ENCODE measurements at places on chromosomes 11 and 22.

DNA sequence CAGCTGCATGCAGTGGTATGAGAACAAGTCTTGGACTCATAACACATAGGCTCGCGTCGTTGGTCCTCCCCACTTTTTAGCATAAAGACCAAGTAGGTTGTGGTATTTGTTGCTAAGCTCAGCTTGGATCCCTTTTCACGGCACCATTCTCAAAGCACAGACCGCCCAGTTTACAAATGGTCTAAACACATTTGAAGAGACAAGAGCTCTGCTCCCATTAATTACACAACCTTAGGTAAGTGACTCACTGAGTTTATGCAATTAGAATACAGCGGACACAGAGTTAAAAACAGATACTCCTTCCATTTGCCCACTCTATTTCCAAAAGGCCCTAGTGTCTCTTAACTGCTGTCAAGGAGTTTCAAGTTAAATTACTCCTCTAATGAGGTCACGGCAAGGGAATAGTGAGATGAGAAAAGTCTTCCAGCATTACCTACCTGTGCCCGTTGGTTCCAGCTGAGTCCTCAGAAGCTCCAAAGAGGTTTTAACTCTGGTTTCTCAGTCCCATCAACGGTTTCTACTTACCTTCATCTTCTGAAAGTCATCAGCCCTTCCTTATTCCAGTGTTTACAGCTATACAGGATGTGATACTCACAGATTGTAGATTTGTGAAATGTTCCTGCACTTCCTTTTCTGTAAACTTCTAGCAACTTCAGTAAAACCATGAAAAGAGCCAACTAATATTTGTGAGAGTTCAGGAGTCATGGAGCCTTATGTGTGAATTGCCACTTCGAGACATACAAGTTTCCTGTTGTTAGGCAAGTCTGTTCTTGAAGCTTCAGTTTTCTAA, at the start of gene MS4A6A:
TSS of gene MS4A6A (minus strand) at position 543 of the 790 bp plus-strand sequence. CDS start 1,356 bp downstream, outside the sequence.
- no peaks in the 10 kb centered on the region for H3K4me1 ChIP-seq
- no peak within 1 kb of the TSS for H3K27ac ChIP-seq
- no peaks in the 10 kb centered on the region for H3K36me3 ChIP-seq
- H3K4me3 ChIP-seq, result no peak within 1 kb of the TSS

DNA sequence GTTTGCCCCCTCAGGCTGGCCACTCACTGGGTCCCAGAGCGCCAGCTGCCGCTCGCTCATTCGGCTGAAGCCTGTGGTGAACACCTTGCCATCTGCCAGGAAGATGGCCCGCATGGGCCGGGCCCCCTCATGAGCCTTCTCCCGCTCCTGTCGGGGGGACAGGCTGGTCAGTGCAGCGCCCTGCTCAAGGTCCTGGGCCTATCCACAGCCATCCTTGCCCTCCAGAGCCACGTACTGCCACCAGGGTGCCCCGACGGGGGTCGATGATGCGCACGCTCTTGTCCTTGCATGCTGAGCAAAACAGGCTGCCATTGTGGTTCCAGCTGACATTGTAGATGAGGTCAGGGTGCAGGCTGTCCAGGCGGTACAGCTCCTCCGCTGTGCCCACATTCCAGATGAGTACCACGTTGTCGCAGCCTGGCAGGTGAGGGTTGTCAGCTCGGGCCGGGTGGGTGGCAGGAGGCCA, 2.1 kb downstream of the CORO1B start:
- H3K27ac ChIP-seq, result no peak overlapping the region
- DNase-seq, result no peak
- H3K4me1 ChIP-seq, result peaks cover 47% of the 10 kb centered on the region

DNA sequence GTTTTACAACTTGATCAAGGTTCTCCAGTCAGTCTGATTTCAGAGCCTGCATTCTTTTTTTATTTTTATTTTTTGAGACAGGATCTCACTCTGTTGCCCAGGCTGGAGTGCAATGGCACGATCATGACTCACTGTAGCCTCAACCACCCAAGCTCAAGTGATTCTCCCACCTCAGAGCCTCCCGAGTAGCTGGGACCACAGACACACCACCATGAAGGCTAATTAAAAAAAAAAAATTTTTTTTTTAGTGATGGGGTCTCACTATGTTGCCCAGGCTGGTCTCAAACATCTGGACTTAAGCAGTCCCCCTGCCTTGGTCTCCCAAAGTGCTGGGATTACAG, 117.2 kb upstream of the NAV2 start:
- H3K27ac ChIP-seq, result no peak overlapping the region
- no peaks in the 10 kb centered on the region for H3K27me3 ChIP-seq
- peaks cover 15% of the 10 kb centered on the region for H3K4me1 ChIP-seq
- H3K4me3 ChIP-seq, result no peak overlapping the region
- DNase-seq, result no peak

- H3K27ac ChIP-seq, result no peak overlapping the region
- peaks cover 3% of the 10 kb centered on the region for H3K27me3 ChIP-seq
- DNase-seq, result no peak
- H3K4me3 ChIP-seq, result no peak overlapping the region
- H3K4me1 ChIP-seq, result peaks cover 28% of the 10 kb centered on the region
Measured at GRCh38 chr22:42397332-42398249, 34.6 kb downstream of the NFAM1 start.

DNA sequence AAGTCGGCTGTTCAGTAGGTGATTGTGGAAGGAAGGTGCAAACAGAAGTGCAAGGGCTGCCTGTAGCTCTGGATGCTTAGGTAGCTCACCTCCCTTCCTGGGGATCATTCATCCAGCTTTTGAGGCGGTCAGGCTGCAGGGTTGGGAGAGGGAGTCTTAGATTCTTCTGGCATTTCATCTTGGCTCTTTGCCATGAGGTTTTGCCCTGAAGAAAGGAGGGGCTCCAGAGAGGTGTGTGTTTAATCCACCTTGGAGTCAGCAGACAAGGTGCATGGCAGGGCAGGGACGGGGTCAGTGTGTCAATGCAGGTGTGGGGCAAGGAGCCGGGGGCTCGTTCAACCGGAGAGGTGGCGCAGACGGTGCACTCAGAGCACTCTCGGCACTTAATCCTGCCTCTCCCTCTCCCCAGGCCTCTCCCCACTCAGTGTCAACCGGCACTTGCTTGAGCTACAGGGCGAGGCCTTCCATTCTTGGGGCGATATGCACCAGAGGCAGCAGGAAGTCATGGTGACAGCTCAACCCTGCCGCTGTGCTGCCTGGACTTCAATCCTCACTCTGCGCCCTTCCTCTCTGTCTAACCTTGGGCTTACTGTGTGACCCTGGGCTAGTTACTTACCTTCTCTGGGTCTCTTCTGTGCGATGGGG, 7.2 kb downstream of the ADAMTS15 start:
- peaks cover 10% of the 10 kb centered on the region for H3K36me3 ChIP-seq
- no peak overlapping the region for H3K4me3 ChIP-seq
- H3K27ac ChIP-seq, result no peak overlapping the region
- DNase-seq, result no peak
- H3K4me1 ChIP-seq, result peaks cover 20% of the 10 kb centered on the region

GRCh38 chr11:13174090-13174489, 103.5 kb upstream of the BMAL1 start:
- H3K4me3 ChIP-seq, result no peak overlapping the region
- DNase-seq, result no peak
- H3K27me3 ChIP-seq, result no peaks in the 10 kb centered on the region
- H3K4me1 ChIP-seq, result no peaks in the 10 kb centered on the region

DNA sequence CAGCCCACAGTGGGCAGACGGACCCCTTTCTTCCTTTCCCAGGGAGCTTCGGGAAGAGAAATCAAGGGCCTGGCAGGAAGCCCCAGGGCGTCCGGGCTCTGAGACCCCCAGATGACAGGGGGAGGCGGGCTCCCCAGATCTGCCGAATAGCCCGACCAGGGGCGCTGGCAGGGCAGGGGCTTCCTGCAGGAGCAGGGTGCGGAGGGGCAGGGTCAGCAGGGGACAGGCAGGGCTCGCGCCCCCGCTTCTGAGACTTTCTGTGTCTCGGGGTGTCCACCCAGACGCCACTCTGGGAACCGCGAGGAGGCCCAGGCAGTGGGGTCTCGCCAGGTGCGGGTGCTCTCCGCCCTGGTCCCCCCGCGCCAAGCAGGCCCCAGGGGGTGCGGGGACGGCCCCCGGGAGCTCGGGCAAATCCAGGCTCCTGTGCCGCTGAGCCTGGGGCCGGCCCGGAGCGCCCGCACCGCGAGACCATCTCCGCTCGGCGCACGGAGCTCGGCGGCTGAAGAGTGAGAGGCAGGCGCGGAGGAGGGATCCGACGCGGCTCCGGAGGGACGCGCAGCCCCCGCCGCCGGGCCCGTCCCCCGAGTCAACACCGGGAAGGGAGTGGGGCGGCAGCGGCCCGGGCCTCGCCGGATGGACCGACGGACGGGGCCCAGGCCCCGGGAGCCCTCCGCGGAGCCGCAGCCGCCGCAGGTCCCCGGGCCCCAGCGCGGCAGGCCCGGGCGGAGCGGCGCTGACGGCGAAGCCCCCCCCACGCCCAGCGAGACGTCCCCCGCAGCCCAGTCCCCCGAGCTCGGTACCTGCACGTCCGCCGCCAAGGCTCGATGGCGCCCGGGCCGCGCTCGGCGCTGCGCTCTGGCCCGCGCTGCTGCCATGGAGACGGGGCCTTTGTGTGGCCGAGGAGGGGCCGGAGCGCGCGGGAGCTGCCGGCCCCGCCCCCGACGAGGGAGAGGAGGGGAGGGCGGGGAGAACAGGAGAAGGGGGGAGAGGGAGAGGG, at the start of gene PLXNB2:
TSS of gene PLXNB2 (minus strand) at position 894 of the 997 bp plus-strand sequence. CDS start 17,062 bp downstream, outside the sequence.
- peak within 1 kb of the TSS; percentile 85 for H3K27ac ChIP-seq
- peak within 1 kb of the TSS; percentile 77 for H3K4me3 ChIP-seq
- H3K4me1 ChIP-seq, result peaks cover 85% of the 10 kb centered on the region
- no peaks in the 10 kb centered on the region for H3K27me3 ChIP-seq
- DNase-seq, result peak; percentile 96
- peaks cover 68% of the 10 kb centered on the region for H3K36me3 ChIP-seq

GRCh38 chr11:36404831-36405230, 105.2 kb downstream of the TRAF6 start:
- peaks cover 4% of the 10 kb centered on the region for H3K4me1 ChIP-seq
- no peak overlapping the region for H3K27ac ChIP-seq
- DNase-seq, result no peak
- no peak overlapping the region for H3K4me3 ChIP-seq
- H3K27me3 ChIP-seq, result no peaks in the 10 kb centered on the region
- H3K36me3 ChIP-seq, result peaks cover 10% of the 10 kb centered on the region

- H3K36me3 ChIP-seq, result peaks cover 71% of the 10 kb centered on the region
- no peaks in the 10 kb centered on the region for H3K27me3 ChIP-seq
- DNase-seq, result no peak
- H3K4me1 ChIP-seq, result peaks cover 36% of the 10 kb centered on the region
- no peak overlapping the region for H3K4me3 ChIP-seq
Measured at GRCh38 chr22:46361826-46362202, 26.3 kb downstream of the TRMU start.

- peaks cover 7% of the 10 kb centered on the region for H3K36me3 ChIP-seq
- H3K4me1 ChIP-seq, result no peaks in the 10 kb centered on the region
- H3K27me3 ChIP-seq, result no peaks in the 10 kb centered on the region
- DNase-seq, result no peak
- H3K4me3 ChIP-seq, result no peak overlapping the region
Measured at GRCh38 chr11:34988294-34989255, 72.2 kb downstream of the PDHX start.

DNA sequence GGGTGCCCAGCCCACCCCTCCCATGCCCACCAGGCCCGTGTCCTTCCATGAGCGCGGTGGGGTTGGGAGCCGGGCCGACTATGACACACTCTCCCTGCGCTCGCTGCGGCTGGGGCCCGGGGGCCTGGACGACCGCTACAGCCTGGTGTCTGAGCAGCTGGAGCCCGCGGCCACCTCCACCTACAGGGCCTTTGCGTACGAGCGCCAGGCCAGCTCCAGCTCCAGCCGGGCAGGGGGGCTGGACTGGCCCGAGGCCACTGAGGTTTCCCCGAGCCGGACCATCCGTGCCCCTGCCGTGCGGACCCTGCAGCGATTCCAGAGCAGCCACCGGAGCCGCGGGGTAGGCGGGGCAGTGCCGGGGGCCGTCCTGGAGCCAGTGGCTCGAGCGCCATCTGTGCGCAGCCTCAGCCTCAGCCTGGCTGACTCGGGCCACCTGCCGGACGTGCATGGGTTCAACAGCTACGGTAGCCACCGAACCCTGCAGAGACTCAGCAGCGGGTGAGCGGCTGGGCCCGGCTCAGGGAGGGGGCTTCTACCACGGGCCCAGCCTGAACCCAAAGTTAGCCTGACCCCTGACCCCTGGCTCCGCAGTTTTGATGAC, 3.0 kb downstream of the PKP3 start:
- H3K4me3 ChIP-seq, result peak overlapping the region; percentile 18
- no peak overlapping the region for H3K27ac ChIP-seq
- DNase-seq, result peak; percentile 57

- no peaks in the 10 kb centered on the region for H3K36me3 ChIP-seq
- H3K4me1 ChIP-seq, result no peaks in the 10 kb centered on the region
- no peak overlapping the region for H3K4me3 ChIP-seq
- peaks cover 5% of the 10 kb centered on the region for H3K27me3 ChIP-seq
- no peak overlapping the region for H3K27ac ChIP-seq
- DNase-seq, result no peak
Measured at GRCh38 chr22:22871536-22872278, 15.9 kb upstream of the IGLL5 start.

DNA sequence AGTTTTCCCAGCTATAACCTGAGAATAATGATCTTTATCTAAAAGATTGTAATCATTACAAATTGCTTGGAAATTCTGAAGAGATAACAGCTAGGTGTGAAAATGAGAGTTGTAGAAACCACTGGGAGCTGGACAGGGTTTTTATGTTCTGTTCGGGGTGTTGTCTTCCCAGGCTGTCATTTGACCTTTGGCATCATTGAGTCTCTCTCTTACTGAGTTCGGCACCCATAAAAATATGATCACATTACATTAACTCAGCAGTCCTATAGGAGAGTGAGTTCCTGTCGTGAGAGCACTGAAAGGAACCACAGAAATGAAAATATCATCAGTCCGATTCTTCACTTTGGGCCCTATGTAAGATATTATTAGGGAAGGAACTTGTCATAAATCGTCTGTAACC, 29.3 kb downstream of the KIRREL3 start:
- no peak overlapping the region for H3K27ac ChIP-seq
- H3K36me3 ChIP-seq, result peaks cover 3% of the 10 kb centered on the region
- H3K27me3 ChIP-seq, result no peaks in the 10 kb centered on the region
- peaks cover 13% of the 10 kb centered on the region for H3K4me1 ChIP-seq
- DNase-seq, result no peak

DNA sequence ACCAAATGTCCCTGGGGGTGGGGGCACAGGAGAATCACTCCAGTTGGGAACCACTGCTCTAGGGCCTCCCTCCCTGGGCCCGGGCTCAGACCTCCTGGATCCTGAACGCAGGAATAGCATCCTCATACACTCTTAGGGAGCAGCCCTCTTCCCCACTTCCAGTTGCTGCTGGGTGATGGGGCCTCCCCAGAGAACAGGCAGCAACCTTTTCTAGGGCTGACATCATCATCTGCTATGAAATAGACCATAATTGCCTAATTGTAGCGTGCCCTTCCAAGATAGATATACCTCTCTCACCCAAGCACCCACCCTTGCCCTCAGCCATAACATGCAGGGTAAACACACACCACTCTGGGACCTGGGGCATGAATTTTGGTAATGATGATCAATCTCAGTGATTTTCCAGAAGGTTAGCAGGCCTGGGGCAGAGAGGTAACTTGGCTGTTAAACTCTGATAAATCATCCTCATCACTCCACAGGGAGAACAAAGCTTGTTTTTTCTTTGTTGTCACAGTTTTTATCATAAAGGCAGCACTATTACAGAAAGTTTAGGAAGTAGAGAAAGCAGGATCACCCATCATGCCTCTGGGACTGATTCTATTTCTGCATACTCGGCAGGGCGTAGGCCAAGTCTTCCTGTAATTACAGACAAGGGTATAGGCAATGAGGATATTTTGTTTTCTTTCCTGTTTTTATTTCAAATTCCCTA, 88.3 kb upstream of the PRDM11 start:
- no peaks in the 10 kb centered on the region for H3K4me1 ChIP-seq
- H3K27me3 ChIP-seq, result no peaks in the 10 kb centered on the region
- no peak for DNase-seq
- no peak overlapping the region for H3K4me3 ChIP-seq

Measured in spinal cord (tissue), 10 donors.